ENCODE measurements at places on chromosomes 3 and 15.

DNA sequence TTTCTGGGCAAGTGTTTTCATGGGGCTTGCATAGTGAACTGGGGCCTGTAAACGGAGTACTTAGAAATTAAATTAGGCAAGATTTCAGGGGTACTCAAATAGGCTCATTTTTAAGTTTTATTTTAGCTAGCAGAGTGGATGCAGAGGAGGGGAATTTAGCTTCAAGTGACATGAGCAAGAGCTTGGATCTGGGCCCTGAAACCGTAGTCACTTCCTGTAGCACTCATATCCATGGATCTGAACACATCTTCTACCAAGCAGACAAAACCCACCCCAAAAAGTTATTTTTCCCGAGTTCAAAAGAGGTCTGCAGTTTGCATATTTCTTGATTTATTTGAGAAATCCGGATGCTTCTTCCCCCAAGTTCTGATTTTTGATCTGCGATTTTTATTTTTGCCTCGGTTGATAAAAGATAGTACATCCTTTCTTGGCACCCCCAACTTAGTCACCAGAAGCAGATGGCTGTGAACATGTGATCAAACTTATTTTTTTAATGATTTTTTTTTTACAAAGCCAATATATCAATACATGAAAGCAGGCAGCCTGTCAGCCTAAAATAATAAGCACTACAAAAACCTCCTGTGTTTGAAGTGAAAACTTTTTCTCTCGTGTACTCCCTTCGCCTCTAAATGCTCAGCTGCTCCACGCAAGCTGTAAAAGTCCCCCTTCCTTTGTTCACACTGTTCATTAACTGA, 36.6 kb upstream of the STT3B start:
- no peak for DNase-seq

DNA sequence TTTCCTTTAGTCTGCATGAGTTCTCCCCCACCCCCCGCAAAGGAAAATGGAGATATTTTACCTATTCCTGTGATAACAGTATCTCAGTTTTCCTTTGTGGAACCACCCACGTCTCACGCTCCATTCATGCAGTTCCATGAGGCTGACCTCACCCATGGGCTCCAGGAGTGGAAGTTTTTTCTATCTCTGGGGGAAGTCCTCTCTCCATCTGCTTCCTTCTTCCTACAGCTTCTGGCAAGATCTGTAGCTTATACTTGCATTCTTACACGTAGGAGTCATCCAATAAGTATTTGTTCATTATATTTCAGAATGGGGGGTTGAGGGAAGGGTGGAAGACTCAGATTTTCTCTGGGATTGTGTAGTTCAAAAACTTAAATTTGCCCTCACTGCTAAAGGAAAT, 5.8 kb upstream of the GLCE start:
- DNase-seq = no peak

- peak; percentile 36 for DNase-seq
Measured at GRCh38 chr3:69451594-69451993, 65.7 kb upstream of the FRMD4B start.

DNA sequence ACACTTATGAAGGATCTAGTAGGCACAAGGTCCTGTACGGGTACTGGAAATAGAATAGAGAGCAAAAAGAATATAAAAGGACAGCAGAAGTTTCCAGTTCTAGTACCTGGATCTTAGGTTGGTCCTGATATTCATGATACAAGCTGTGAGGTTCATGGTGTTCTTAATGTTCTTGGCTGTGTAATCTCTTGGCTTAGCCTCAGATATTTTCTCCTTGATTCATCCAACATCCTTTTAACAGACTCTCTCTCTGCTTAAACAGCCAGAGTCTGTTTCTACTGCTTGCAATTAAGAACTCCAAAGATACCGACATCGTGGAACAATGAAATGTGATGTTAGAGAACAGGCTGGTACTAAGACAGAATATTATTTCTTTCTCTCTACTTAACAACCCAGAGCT, 49.9 kb downstream of the CNTN3 start:
- no peak for DNase-seq

DNA sequence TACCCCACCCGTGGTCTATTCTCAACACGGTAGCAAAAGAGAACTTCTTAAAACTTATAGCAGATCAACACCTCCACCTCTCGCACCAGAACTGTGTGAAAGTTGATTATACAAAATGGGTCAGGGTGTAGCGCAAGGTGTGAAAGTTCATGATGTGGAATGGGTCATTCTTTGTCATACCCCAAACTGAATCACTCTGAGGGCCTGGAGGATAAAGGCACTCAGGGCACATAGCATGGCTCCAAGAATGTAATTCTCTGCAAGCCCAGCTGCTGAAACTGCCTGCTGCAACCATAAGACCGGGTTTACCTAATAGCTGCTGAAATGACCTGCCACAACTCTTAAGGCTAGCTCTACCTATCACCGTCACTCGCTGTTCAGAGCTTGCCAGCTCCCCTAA, 70.0 kb downstream of the FOXP1 start:
- DNase-seq = no peak

DNA sequence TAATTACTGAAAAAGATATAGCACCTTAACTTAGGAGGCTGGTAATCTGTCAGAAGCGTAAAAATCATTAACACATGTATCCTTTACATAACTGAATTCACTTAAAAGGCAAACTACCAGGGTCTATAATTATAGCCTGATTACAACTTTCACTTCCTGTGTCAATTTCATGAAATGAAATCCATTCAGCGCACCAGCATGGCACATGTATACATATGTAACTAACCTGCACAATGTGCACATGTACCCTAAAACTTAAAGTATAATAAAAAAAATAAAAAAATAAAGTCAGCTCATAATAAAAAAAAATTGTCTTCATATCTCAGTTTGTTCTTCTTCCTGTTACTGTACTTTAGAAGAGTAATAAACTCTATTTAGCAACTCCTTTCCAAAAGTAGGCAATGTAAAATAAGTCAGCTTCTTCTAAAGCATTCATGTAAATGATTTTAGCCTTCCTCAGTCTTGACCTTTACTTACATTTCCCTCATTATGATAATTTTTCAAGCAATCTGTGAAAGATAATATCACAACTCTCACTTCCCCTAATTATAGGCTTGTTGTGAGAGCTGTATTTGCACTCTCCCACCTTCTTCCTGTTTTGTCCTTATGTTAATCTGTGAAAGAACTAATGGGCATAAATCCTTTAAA, 50.1 kb downstream of the KBTBD8 start:
- DNase-seq = no peak

GRCh38 chr15:80414546-80415357, 10.6 kb downstream of the ARNT2 start:
- DNase-seq = no peak

- DNase-seq = no peak
Measured at GRCh38 chr3:9791790-9792404, 376 bp downstream of the TADA3 start.

GRCh38 chr3:57221883-57222282, 5.6 kb upstream of the APPL1 start:
- DNase-seq = peak; percentile 32

DNA sequence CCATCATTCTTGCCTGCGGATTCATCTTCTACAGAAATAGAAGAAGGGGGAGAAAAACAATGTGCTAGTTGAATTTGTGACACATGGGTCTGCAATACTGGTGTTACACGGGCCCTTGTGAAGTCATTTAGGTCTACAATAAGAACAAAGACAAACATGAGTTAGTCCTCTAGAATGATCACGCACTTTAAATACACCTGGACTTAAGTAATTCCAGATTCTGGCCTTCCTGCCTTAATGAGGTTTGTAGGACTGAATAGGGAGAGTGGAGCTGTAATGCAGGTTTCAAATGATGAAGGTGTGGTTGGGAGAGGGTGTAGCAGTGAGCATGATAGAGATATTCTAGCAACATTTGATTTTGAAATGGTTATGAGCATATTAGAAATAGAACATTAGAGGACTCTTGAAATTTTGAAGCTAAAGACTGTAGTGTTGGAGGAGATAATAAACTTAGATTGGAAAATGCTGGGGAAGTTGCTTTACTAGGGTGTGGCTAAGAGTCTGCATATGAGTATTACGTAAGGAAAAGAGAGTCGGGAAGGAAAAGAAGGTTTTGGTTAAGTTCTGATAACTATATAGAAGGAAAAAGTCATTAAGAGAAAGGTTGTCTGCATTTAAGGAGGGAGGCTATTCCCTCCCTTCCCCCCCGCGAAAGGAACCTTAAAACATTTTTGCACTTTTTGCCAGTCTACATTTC, 606 bp downstream of the EIF2A start:
- peak; percentile 34 for DNase-seq

GRCh38 chr15:38885001-38885400, 320.4 kb upstream of the RASGRP1 start:
- peak; percentile 52 for DNase-seq

DNA sequence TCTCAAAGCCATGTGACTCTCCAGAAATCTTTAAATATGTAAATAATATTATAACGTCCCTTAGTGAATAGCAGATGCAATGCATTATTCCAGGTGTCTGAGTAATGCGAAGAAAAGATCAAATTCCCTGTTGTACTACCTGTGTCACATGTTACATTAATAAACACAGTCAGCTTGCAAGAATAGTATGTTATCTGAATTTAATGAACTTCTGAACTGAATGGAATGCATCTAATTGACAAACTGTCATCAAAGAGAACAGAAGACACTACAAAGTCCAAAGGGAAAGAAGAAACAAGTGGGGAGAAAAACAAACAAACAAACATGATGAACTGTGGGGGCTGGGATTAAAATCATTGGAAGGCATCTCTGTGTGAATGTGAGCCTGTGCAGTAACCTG, 508.8 kb downstream of the LPP start:
- no peak for DNase-seq

All from dermis microvascular lymphatic vessel endothelial cell (primary cell).